Amniotic epithelial cell (primary cell): ENCODE measurements at places on chromosomes 7 and 10.
A peak's percentile ranks its signal among the peaks of the same experiment; 100 is the strongest.

GRCh38 chr10:90227217-90227656 is 525.8 kb downstream of the KIF20B start:
- peak; percentile 98 for DNase-seq

GRCh38 chr7:80942261-80943041 is 23.6 kb upstream of the SEMA3C start:
- peak; percentile 94 for DNase-seq

DNA sequence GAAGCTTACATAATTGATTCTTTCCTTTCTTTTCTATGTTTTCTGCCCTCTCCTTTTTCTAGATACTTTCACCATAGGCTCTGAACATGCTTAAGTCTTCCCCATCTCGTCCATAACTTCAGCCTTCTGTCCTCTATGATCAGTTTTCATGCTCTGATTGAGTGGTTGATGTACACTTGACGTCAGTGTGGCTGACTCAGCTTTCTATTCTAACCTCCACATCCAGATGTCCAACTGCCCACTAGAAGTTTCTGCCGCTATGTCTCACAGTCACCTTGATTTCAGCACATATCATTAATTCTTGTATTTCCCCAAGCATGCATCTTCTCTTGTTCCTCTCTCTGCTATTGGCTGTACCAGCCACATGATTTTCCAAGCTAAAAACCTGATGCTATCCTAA is 15.0 kb downstream of the CDK14 start:
- DNase-seq = no peak

GRCh38 chr7:104136561-104136960 is 71.3 kb downstream of the ORC5 start:
- no peak for DNase-seq

DNA sequence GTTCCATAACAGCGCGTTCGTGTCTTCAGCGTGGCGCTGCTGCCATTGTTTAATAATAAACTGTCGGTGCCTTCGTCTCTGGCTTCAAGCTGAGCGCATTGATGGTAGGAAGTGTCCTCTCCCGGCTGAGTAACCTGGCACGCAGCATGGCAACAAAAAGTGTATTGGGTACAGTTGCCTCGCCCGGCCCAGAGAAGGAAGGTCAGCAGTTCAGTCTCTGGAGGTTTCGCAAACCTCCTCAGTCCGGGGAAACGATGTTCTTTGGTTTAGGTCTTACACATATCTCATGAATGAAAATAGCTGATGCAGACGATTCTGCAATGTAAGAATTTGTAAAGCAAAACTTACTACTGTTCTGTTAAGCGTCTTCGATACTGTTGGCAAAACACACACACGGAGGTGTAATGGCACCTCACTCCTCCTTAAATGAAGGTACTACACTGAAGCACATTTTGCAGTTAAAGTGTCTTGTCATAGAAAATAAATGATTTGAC is 739 bp upstream of the CCDC186 start:
- peak; percentile 83 for DNase-seq

DNA sequence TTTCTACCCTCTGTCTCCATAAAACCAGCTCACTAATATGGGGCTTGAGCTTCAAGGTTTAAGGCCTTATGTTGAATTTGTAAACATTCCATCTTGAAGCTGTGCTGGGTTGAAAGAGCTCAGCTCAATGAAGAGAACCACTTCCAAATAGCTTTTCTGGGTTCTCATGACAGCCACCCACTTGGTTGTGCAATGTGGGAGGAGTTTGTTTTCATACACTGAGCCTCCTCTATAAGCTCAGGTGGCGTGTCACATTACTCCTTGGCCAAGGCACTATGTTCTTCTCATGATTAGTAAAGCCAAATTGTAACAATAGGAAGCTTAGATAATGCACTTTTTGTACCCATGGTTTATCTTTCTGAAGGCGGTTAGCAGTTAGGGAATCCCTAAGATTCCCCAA is 265.6 kb downstream of the PTEN start:
- DNase-seq = no peak

DNA sequence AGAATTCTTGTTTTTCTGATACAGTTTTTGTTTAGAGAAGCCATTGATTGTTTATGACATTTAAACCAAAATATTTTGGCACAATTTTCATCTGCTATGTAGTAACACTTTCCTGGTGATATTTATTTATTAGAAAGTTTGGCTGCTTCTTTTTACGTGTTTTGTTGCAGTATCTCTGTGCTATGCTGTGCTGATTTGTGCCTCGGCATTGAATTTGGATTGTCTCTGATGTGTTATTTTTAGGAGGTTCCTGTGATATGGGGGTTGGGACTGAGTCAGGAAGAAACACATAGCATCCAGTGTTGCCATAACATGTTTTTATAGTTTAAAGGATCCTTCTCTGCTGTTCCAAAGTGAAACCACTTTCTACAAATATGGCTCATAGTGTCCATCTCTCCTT is 1197.7 kb upstream of the LRRN3 start:
- DNase-seq = no peak

GRCh38 chr10:8130973-8131911 is 76.8 kb downstream of the GATA3 start:
- peak; percentile 62 for DNase-seq

DNA sequence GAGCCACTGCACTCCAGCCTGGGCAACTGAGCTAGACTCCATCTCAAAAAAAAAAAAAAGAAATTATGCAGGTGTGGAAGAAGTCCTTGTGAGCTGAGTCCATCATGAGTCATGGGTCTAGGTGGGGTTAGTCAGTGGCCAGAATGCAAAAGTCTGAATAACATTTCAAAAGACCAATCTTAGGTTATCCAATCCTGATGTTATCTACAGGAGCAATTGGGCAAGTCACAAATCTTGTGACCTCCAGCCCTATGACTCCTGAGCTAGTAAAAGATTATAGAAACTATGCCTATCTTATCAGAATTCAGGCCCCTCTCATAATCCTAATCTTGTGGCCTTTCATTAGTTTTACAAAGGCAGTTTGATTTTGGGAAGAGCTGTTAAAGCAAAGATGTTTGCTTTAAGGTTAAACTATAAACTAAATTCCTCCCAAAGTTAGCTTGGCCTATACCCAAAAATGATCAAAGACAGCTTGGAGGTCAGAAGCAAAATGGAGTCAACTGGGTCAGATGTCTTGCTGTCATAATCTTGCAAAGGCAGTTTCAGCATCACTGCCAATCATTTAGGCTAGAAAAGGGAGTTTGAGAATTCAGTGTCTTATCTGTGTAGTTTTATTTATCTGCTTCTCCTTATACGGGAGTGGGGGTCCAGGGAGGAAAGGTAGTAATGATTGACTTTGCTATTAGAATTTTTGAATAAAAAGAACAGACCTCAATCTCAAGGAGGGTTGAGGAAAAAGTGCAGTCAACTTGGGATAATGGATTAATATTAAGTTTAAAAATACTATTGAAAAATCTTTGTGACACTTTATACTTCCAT is 71.2 kb upstream of the TRIM24 start:
- peak; percentile 58 for DNase-seq

DNA sequence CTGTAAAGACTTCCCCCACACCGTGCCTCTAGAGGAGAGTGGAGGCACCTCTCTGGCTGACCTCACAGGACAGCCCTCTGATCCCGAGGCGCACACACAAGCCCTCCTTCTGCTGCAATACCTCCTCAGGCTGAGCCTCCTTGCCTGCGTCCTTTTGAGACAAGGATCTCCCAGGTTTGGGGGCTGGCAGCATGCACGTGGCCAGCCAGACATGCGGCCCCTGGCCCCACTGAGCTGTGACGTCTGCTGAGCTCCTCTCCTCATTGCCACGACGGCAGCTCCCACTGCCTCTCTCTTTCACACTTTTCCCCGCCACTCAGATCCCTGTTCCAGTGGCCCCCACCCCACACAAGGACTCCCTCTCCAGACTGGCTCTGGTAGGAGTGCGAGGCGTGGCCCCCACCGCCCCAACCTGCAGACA is 12.2 kb upstream of the DNAAF5 start:
- DNase-seq = no peak

DNA sequence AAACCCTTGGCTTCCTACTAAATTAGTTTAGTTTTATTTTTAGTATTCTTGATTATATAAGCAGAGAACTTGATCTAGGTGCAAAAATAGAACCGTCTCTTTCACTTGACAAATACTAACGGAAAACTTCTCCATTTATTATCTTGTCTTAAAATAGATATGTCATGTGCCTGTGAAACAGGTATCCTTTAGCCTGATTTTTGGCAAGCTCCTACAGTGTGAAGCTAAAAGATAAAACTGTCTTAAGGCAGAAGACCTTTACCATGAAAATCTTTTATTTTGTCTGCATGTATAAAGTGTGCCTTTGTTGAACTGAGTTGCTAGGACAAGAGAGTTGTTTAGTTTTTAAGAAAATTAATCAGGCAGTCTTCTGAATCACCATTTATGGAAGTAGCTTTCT is 90.6 kb downstream of the CYP51A1 start:
- no peak for DNase-seq

DNA sequence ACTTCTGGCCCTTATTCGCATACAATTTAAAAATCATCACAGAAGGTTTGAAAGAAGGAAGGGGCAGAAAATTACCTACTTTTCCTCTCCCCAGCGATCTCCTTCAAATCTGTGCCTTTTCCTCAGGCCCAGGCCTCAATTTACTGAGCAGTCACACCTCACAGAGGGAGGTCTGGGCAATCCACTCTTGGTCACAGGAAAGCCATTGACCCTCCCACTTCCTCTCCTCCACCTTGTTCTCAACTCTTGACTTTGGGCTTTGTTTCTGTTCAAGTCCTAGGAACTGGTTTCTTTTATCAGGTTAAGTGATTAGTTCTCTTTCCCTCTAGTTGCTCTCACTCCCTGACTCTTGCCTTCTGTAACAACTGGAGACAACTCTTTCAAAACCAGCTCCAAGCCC is 37.0 kb upstream of the ATRNL1 start:
- DNase-seq = no peak

DNA sequence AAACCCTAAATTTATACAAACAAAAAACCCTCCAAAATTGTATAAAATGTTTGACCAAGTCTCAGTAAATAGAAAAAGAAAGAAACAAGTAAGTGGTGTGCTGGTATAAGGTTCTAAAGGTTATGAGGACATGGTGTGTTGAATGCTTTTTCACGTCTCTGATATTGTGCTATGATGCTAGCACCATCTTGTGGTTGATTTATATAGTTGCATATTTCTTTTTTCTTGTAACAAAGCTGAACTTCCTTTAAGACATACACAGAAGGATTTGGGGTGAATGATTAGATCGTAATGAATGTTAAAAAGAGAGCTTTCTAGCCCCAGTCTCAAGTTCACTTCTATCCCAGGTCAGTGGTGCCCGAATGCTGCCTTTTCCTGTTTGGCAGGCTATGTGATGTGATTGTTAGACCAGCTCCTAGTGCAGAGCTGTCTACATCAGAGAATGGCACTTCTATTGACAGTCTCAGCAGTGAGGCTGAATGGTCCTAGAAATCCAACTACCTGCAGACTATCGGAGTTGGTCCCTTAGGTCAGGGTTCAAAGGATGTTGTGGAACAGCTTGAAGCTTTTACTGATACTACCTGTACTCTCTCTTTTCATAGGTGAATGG is 25.0 kb downstream of the VTI1A start:
- DNase-seq = peak; percentile 61

GRCh38 chr7:117731455-117731854 is 141.8 kb downstream of the CTTNBP2 start:
- DNase-seq = no peak

DNA sequence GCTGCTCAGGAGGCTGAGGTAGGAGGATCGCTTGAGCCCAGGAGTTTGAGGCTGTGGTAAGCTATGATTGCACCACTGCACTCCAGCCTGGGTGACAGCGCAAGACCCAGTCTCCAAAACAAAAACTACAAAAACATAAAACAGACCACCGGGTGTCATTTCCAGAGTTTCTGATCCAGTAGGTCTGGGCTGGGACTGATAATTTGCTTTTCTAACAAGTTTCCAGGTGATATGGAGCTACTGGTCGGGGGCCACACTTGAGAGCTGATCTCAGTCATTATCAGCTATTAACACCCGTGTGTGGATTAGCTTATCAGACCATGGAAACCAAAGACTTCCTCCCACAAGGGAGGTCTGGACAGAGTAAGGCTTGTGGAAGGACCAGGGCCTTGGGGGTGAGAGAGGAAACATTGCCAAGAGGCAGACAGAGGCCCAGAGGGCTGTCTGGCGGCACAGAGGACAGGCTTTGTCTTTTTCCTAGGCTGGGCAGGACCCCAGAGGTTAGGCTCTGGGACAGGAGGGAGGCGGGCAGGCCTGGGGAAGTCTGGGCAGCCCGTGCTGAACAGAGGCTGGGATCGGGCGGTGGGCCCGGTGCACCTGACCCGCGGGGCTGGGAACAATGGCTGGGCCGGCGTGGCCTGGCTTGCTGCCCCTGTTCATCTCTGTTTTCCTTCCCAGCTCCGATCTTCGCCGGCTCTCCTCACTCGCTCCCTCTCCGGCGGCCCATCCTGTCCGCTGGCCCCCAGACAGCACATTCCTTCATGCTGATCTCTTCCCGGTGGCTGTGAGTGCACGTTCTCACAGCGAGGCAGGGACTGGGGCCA is 25.2 kb downstream of the TMEM270 start:
- peak; percentile 88 for DNase-seq

DNA sequence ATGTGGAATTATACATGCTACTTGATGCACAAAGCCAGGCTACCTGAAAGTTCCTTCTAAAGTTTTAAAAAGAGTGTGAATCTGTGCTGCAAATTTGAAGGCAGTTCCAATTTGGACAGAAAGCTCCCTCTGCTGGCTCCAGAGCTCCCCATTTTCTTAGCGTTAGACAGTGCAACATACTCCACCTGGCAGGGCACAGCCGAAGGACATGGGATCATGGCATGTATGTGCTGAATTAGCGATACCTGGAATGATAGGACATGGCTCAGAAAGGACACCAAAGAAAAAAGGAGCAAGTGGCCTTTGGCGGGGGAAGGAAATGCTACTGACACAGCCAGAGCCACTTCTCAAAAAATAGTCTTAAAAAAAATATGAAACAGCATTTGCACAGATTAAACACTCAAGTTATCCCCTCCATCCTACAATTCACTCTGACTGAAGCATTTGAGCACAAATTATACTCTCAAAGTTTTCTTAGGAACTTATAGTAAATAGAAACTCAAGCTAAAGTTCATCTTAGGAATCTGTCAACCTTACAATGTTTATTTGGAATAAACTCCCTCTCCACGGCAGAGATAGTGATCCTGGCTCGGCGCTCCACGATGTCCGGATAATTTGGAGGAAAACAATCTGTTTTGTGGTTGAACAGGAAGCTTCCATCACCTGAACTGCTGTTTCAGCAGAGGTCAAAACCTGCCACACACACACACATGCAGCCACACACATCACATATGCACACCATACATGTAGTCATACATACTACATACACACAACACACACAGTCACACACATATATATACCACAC is 80.0 kb downstream of the C7orf25 start:
- no peak for DNase-seq

- DNase-seq = no peak
Observed at GRCh38 chr7:92108821-92109220, 25.5 kb downstream of the CYP51A1 start.

- DNase-seq = peak; percentile 21
Observed at GRCh38 chr7:35988818-35989217, 164.2 kb upstream of the EEPD1 start.
